Psoas muscle (tissue), 8 donors: ENCODE measurements at places on chromosomes 16 and 17. TPM values are rescaled to one million over a fixed set of nuclear protein-coding genes. Genes with fewer than 3 reads are reported as not detected.

Gene HEXIM1
- 29.2 TPM for total RNA-seq

Gene LRRC45
- total RNA-seq: 3.0 TPM

Gene AOC3
- total RNA-seq: 6.4 TPM

DNA sequence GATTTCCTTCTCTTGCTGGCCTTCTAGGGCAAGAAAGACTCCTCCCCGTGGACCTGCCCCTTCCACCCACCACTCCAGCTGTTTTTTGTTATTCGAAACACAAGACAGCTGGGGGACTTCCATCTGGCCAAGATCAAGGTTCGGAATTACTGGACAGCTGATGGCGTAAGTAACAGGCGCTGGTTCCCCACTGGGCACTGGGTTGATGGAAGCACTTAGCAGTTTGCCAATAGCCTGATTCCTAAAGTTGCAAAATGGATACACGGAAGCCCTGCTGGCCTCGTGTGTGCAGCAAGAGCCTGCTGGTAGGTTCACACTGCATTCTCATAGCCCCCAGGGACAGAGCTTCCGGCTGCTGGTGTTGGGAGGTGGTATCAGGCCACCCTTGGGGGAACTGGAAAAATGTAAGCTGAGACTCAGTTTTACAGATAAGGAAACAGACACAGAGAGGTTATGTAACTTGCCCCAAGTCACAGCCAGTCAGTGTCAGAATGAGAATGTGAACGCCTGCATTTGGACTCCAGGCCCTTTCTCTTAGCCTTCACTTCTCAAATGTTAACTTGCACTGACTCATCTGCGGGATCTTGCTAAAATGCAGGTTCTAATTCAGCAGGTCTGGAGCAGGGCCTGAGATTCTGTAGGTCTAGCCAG lies 171.7 kb downstream of the KATNIP start:
- DNase-seq: peak; percentile 83

DNA sequence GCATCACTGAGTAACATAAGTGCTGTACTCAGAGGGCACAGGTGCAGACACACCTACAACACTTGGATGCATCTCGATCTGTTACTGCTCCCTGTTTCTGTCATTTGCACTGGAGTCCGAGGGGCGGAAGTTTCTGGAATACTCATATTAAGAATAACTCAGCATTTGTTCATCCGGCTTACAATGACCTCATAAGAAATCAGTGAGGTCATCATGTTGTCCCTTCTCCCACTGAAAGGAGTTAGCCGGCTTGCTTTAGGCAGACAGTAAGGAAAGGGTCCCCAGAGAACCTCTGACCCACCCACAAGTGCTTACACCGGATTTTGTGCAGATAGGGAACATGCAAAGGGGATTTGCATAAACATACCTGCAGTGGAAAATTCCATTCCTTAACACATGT lies 344.7 kb downstream of the HAPSTR1 start:
- no peak for DNase-seq

DNA sequence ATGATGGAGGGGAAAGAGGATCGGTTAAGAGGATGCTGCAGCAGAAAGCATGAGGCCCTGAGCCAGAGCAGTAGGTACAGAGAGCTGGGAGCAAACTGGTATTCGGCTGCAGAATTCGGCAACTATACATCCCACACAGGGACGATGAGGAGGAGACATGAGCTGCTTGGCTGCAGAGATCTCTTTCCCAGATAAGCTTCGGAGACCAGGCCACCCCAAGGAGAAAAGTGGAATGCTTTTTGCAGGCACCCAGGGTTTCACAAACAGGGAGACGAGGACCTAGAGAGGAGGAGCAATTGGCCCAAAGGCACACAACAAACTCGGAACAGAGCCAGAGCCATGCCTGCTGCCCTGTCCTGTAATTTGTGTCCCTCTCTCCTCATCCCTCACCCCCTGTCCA lies 62.0 kb downstream of the TMEM132E start:
- no peak for DNase-seq

DNA sequence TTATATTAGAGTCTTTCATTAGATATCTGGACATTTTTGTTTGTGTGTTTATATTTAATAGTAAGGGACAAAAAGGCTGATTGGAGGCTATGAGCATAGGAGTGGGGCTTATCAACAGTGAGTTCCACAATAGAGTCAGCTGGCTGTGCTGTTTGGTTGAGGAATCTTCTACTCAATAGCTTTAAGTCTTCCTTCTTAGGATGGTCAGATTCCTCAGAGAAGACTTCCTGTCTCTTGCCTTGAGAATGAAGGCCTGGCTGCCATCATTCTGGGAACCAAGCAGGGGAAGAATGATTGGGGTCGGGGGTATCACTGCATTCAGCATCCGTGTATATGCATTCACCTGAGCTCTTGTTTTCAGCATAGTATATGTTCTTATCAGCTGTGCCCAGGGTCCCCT lies 31.9 kb upstream of the ABCC11 start:
- DNase-seq: no peak

- DNase-seq: no peak
Observed at GRCh38 chr17:18974407-18975149, 22.6 kb downstream of the SLC5A10 start.

DNA sequence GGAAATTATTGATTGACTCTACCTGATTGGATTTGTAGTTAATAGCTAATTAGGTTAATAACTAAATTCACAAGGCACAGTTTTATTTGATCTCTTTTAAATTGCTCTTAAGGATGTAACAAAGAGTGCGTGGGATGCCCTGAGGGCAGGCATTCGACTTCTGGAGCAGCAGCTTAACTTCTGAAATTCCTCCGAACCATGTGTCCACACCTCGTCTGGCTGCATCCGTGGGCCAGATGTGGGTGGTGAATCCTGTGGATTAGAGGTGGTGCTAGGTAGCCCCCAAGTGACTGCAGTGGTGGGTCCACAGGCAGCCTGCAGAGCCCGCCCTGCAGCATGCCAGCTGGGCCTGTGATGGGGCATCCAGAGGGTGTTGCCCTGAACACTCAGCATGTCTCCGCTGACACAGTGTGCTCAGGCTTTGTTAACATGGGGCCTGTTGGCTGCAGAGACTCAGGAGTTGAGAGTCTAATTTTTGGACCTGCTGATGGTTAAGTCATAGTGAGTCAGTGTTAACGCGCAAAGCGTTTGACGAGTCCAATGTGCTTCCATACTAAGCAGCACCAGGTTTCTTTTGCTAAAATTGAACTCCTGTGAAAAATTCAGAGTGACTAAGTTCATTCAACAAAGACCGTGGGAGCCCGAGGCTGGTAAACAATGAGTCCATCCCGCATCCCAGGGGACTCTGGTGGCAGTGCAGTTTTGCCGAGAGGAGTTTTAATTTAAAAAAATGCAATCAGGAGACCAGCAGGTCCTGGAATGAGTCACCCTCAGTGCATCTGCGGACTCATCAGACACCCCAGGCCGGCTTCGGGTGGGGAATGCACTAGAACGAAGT lies 3.8 kb upstream of the NPB start:
- no peak for DNase-seq

GRCh38 chr17:1871756-1872155 lies 42.0 kb downstream of the RPA1 start:
- no peak for DNase-seq

- no peak for DNase-seq
Observed at GRCh38 chr16:85622683-85623082, 9.6 kb downstream of the GSE1 start.

DNA sequence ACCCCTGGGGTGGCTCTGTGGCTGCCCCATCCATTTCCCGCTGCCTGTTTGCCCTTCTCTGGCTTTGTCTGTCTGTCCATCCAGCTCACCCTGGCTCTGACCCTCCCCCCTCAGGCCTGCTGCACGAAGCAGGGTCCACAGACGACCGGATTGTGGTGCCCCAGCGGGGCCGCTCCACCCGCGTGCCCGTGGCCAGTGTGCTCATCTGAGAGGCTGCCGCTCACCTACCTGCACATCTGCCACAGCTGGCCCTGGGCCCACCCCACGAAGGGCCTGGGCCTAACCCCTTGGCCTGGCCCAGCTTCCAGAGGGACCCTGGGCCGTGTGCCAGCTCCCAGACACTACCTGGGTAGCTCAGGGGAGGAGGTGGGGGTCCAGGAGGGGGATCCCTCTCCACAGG lies 761 bp upstream of the LAT start:
- no peak for DNase-seq

GRCh38 chr16:88463411-88463810 lies 10.3 kb downstream of the ZFPM1 start:
- no peak for DNase-seq

DNA sequence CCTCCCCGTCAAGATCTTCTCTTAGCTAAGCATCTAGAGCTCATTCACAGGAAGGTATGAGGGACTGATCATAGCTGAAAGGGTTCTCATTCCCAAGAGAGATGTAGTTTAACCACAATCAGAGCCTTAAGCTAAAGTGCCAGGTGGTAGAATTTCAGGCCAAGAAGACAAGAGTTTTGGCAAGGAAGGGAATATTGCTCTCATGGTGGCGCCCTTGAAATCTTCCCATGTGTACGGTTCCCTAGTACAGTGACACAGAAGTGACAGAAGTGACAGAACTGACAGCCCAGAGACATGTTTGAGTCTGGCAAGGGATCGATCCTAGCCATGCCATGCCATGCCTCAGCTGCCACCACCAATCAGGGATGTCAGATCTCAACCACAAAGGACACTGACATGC lies 2.5 kb downstream of the GRIN2C start:
- no peak for DNase-seq

- peak; percentile 73 for DNase-seq
Observed at GRCh38 chr17:75090871-75091854, 3.4 kb downstream of the SLC16A5 start.

DNA sequence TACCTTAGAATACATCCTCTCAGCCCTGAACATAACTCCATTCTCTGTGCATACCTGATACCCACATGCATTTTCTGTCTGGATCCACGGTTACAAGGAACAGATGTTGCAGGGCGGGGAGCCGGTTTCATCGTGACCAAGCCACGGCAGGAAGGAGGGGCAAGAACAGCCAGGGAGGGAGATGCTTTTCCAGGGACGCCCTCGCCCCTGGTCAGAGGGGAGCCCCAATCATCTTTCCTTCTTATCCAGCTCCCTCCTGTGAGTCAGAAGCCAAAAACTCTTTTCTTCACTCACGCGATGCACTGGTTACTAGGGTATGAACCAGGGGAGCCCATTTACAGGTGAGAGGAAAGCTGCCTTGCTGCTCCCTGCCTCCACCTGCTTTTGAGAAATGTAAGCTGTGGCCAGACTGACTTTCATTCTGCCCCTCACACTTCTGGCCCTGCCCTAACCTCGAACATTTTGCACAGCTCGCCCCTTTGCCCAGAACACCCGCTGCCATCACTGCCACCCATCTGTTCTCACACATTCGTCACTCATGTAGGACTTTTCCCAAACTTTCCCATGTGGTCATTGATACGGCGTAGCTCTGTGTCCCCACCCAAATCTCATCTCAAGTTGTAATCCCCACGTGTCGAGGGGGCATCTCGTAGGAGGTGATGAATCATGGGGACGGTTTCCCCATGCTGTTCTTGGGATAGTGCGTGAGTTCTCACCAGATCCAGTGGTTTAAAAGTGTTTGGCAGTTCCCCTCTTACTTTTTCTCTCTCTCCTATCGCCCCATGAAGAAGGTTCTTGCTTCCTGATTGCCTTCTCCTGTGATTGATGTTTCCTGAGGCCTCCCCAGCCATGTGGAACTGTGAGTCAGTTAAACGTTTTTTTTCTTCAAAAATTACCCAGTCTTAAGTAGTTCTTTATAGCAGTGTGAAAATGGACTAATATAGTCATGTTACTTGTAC lies 20.5 kb downstream of the FOXL1 start:
- DNase-seq: no peak

- DNase-seq: no peak
Observed at GRCh38 chr16:48852951-48853350, 243.0 kb upstream of the N4BP1 start.

GRCh38 chr16:16189842-16190241 lies 33.5 kb downstream of the ABCC6 start:
- no peak for DNase-seq

- peak; percentile 48 for DNase-seq
Observed at GRCh38 chr16:89192956-89193575, 7.3 kb downstream of the SLC22A31 start.
